ENCODE measurements at places on chromosomes 1 and 21.

DNA sequence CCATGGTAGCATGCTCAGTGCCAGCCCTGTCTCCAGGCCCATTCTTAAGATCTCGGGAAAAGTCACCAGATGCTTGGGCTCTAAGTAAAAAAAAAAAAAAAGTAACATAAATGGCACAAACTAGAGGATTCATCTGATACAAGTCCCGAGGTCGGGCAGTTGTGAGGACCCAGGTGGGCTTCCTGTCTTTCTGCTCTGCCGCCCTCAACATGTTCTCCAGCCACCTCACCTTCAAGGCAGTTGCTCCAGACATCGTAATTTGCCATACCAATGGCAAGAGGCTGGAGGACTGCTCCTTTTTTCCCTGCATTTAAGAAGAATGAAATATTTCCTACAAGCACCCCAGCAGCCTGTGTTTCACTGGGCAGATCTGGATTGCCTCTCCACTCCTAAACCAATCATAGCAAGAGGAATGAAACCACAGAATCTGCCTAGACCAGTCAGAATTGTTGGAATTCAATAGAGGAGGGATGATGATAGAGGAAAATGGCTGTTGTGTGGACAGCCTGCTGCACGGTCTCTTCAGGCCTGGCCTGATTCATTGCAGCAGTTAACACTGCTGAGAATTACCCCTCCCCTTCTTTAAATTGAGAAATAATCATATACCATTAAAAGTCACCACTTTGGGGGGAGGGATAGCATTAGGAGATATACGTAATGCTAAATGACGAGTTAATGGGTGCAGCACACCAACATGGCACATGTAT lies 5.4 kb downstream of the HMGN2 start:
- DNase-seq = no peak

DNA sequence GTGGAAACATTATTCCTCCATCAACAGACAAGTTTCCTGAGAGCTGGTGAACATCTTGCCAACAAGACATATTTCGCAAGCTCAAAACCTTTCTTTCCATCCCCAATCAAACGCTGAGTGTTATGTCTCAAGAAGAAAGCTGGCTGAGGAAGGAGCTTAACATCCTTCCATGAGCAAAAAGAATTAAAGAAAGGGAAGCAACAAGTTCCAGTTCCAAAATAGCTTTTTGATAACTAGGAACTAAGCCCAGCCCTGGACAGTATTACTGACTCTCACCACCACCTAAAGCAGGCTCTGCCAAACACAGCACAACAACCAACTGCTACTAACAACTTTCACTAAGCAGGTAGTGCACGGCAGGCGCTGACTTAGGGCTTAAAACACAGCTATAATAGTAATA lies 50.2 kb downstream of the CAPZB start:
- peak; percentile 87 for DNase-seq

- peak; percentile 21 for DNase-seq
These were observed 310.1 kb downstream of the USH2A start for GRCh38 chr1:216113181-216113580.

- peak; percentile 25 for DNase-seq
These were observed 192.2 kb downstream of the FASLG start for GRCh38 chr1:172851077-172851476.

- DNase-seq = no peak
These were observed 21.0 kb downstream of the RSPH1 start for GRCh38 chr21:42475036-42475435.

All from AG10803 (cell line).